ENCODE measurements at places on chromosomes 7 and 10.

GRCh38 chr10:92164036-92164696 is 126.7 kb downstream of the CPEB3 start:
- DNase-seq, result peak; percentile 41

DNA sequence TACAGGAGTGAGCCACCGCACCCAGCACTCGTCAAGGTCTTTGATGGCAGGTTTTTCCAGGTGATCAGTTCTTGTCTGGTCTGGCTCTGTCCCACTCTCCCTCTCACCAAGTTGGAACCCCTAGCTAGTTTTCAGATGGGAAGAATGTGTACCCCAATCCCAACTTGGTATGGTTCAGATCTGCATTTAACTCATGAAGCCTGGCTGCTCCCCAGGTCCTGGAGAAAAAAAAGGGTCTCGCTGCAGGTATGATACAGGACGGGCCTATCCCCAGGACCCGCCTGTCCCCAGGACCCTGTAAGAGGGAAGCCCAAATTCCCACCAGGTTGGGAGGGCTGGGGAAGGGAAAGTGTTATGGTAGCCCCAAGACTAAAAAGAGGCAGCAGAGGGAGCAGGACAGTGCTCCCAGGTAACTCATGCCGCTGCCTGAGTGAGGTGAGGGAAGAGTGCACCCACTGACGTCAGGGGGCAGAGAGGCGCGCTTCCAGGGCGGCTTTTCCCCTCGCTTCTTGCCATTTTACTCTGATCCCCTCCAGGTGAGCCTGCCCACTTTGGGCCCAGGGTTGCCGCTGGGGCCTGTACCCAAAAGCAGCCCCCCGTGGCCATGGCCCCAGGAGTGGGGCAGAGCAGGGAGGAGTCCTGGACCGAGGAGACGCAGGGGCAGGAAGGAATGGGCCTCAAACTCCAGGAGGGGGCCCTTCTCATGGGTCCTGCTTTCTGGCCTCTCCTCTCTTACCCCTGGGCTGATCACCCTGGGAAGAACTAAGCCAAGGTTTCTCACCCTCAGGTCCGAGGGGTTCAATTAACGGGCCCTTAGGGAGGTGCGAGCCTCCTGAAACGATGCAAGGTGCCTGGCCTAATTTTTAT is 36.4 kb upstream of the SRRM3 start:
- DNase-seq, result no peak

- no peak for DNase-seq
Observed at GRCh38 chr7:17520941-17521340, 222.5 kb downstream of the AHR start.

- no peak for DNase-seq
Observed at GRCh38 chr10:7593905-7594304, 72.9 kb downstream of the ITIH5 start.

- no peak for DNase-seq
Observed at GRCh38 chr10:13956826-13957225, 370.1 kb downstream of the PRPF18 start.

DNA sequence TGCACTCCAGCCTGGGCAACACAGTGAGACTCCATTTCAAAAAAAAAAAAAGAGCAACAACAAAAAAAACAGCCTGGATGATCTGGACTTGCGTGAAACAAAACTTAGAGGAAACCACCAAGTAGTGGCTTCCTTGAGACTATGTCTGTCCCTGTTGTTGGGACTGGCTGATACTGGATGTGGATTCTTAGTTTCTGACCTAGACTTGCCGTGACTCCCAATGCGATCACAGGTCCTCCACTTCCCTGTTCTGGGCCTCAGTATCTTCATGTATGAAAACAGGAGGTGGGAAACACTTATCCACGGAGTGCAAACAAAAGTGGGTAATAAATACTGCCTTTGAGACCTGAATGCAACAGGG is 125.7 kb downstream of the PRPF18 start:
- DNase-seq, result no peak

DNA sequence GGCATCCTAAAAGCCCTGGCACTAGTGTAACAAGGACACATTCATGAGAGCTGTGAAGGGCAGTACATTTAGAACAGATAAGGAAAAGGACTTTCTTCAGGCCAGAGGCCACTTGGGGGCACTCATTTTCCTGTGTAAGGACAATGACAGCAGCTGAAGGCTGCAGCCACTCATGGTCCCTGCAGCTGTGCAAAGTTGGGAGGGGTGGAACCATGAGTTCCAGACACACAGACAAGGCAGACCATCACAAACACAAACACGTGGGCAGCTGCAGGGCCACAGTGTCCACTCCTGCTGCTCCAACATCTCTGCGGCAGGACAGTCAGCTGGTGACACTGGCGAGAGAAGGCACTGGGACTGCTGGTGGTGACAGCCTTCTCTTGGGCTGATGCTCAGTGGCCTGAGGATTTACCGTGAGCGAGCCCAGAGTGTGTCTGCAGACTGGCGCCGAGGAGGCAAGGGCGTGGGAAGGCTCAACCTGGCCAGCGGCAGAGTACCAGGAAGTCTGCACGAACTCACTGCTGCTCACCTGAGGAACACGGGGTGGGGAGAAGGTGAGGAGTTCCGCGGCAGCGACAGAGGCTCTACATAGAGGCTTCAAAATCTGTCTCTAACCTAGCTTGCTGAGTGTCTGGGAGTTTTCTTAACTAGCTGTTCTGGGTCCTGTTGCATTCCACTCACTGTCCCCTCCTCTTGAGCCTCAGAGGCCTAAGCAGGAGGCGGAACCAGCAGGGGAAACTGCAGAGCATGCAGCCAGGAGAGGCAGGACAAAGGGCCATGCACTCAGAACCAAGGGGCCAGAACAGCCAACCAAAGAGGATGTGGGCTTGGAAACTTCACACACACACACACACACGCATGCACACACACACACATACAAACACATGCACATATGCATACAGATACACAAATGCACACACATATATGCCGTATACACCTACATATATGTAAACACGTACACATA is 76.5 kb upstream of the DDC start:
- no peak for DNase-seq

DNA sequence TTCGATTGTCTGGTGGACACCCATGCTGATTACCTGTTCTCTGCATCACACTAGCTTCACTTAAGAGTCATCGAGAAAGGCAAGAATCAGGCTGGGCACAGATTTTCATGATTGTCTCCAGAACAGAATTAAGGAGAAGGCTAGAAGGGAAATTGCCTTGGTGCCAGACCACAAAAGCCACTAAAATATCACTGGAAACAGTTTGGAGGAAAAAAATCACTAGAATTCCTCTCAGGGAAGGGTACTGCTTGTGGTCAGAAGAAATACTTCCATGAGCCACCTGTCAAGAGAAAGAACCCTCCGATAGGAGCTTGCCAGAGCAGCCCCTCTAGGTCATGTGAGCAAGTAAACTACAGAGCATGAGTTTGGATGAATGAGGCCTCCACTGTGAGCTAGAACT is 269.3 kb upstream of the TEX47 start:
- DNase-seq, result no peak

- no peak for DNase-seq
Observed at GRCh38 chr10:126277181-126277580, 111.1 kb downstream of the ADAM12 start.

- no peak for DNase-seq
Observed at GRCh38 chr10:92203919-92204623, 86.8 kb downstream of the CPEB3 start.

DNA sequence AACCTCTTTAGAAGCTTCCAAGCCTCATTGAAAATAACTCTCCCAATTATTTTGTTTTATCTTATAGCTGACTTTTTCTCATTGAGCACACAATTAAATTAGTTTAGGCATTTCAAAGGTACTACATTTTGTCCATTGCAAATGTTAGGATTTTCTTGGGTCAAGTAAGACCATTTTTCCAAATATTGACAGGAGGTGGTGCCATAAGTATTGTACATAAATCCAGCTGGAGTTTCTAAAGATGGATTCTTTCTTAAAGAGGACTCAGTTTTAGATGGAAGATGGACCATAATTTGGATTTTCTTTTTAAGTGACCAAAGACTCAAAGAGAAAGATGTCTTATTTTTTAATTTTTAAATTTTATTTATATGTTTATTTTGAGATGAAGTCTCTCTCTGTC is 12.3 kb upstream of the OPN4 start:
- no peak for DNase-seq

- no peak for DNase-seq
Observed at GRCh38 chr10:6072215-6072934, 10.2 kb upstream of the IL2RA start.

- no peak for DNase-seq
Observed at GRCh38 chr7:32206488-32206887, 136.3 kb upstream of the PDE1C start.

GRCh38 chr10:124007773-124008145 is 85.6 kb downstream of the CHST15 start:
- no peak for DNase-seq

- DNase-seq, result no peak
Observed at GRCh38 chr7:111832174-111832573, 269.9 kb upstream of the IMMP2L start.

GRCh38 chr10:91080776-91081175 is 139.7 kb upstream of the PCGF5 start:
- no peak for DNase-seq

GRCh38 chr7:151690606-151691005 is 170.9 kb upstream of the RHEB start:
- no peak for DNase-seq

DNA sequence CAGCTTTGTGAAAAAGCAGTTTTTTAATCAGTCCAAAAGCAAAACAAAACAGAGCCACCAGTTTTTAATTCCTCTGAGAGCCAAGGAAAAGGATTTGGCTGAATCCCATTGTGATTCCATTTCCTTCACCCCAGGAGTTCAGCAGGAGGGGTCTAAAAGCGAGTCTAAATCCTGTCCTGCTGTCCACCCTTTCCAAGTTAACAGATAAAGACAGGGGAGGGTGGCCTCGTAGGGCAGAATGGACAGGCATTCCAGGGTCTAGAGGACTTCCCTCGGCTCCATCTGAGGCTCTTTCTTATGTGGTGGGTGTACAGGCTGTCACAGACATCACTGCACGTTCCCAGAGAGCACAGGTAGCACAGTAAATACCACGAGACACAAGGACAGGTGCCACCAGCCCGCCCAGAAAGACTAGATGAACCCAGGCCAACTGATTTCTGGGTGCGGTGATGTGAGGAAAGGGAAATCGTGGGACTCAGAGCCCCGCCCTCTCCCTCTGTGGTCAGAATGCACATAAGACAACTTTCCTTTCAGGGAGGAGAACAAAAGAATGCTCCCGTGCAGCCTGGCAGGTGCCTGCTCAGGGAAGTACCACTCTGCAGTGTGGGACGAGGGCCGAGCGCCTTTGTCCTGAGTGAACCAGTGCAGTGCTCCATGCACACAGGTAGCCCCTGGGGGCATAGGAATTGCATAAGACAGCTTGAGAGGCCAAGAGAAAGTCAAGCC is 119.7 kb downstream of the ABLIM1 start:
- no peak for DNase-seq
